NCI-H1092 (cell line): ENCODE measurements at places on chromosomes 7 and 10.

GRCh38 chr10:32047881-32048280 is 8.3 kb downstream of the KIF5B start:
- no peak for DNase-seq

GRCh38 chr10:58854811-58855210 is 321.6 kb upstream of the PHYHIPL start:
- DNase-seq: no peak

DNA sequence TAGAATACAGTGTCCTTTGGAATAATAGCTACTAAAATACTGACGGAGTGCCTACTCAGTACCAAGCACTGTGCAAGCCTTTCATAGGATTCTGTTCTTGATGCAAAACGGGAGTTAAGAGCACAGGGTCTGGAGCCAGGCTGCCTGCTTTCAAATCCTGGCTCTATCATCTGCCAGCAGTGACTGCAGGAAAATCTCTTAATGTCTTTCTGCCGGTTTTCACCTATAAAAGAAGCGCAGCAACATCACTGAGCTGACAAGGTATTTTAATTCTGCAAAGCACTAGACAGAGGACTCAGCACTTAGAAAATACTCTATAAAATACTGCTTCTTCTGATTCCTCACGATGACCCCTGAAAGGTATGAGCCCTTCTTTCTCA is 659 bp downstream of the FIGNL1 start:
- DNase-seq: no peak

DNA sequence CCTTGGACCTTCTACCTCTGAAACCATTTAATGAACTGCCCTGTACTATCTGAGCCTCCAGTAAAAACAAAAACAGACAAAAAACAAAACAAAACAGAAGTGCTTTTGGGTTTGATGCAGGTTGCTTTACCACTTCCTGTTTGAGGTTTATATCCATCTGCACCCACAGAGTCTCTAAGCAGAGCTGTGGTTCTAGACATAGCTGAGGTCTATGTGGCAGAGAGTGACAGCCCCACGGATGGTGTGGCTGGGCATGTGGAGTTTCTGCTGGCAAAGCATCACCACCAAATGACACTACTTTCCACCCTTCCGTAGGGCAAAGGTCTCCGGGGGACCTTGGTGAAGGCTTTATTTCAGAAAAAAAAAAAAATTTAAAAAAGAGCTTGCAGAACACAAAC is 754.2 kb downstream of the GRID1 start:
- DNase-seq: no peak

DNA sequence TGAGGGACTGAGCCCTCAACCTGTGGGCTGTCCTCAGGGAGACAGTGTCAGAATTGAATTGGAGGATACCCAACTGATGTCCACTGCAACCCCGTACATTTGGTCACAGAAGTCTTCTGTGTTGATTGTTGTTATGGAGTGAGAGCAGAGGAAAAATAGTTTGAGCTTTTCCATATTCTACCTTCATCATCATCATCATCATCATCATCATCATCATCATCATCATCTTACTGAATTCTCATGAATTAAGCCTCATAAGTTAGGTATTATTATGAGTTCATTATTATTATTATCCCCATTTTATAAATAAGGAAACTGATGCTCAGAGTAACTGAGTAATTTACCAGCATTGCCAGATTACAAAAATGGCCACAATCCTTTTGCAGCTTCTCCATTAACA is 8.4 kb downstream of the ALDH18A1 start:
- no peak for DNase-seq

GRCh38 chr7:81446212-81446611 is 323.6 kb downstream of the HGF start:
- no peak for DNase-seq

- no peak for DNase-seq
Measured at GRCh38 chr7:73332447-73332846, 4.5 kb downstream of the FKBP6 start.

GRCh38 chr7:241513-241912 is 48.5 kb upstream of the FOXL3 start:
- no peak for DNase-seq

DNA sequence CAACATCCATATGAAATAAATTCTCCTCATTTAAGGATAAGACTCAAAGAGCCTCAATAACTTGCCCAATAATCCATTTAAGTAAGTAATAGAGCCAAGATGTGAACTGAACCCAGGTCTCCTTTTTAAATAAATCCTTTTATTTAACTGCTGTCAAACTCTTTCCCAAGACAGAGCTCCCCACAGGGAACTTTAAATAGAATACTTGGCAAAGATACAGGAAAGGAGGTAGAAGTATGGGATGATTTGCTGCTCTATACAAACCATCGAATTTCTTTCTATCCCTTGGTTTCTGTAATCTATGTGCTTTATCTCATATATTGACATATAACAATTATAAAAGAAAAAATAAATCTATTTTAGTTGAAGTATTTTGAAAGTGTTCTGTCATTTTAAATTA is 295.9 kb downstream of the CSTF2T start:
- no peak for DNase-seq

DNA sequence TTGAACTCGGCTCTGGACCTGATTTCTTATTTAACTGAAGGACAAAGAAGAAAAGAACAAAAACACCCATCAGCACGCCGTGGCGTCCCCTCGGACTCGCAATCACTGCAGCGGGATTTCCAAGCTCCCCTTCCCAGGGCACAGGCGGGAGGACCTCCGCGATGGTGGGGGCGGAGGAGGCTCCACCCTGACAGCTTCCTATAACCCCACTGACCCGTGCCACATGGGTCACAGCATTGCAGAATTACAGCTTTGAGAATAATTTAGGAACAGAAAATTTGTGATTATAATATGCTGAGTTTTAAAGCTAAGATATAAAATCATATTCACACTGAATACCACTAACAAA is 129.7 kb upstream of the SEC61G start:
- no peak for DNase-seq

GRCh38 chr7:107993891-107994291 is 9.1 kb downstream of the LAMB1 start:
- DNase-seq: no peak

DNA sequence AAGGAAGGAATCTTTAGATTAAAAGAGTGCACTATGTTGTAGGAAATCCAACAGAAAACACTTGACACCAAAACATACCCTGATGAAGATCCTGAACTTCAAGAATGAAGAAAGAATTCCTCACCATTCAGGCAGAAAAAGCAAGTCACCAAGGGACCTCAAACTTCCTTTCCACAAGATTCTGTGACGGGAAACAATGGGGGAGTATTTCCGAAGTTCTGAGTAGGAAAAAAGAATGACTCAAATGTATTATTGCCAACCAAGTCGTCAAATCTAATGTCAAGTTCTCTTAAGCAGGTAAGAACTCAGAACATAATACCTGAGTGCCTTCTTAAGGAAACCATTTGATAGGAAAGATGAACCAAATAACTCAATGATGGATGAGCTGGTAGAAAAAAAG is 44.7 kb upstream of the MTURN start:
- DNase-seq: no peak

- no peak for DNase-seq
Measured at GRCh38 chr10:95377950-95378349, 87.1 kb upstream of the PDLIM1 start.

DNA sequence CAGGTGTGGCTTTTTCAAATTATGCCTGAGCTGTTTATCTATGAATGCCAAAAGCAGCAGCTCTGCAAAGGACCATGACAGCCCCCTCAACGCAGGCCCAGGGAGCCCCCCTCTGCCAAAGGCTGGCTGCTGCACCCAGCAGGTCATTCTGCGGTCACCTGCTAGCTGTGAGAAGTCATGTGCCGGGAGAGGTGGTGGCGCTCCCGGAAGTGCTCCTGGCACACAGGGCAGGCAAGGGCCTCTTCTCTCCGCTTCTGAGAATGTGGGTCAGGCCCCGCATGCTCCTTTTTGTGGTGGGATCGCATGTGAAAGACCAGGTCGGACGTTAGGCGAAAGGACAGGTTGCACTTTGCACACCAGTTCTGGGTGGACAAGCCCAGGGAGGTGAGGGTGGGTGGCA is 16.4 kb downstream of the ZNF488 start:
- DNase-seq: no peak

DNA sequence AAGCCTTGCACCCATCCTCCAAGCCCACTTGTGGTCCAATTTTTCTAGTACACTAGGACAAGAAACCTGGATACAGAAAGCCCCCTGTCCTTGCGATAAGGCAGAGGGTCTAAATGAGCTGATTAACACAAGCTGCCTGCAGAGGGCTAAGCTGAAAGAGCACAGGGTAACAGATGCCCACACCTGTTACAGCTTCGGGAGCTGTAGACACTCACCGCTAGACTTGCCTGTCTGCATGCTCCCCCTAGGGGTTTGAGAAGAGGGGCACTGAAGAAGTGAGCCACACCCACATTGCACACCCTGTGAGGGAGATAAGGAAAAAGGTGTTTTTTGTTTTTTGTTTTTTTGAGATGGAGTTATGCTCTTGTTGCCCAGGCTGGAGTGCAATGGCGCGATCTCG is 386.5 kb upstream of the AUTS2 start:
- peak; percentile 77 for DNase-seq

GRCh38 chr10:70820976-70821750 is 5.4 kb downstream of the SGPL1 start:
- no peak for DNase-seq

DNA sequence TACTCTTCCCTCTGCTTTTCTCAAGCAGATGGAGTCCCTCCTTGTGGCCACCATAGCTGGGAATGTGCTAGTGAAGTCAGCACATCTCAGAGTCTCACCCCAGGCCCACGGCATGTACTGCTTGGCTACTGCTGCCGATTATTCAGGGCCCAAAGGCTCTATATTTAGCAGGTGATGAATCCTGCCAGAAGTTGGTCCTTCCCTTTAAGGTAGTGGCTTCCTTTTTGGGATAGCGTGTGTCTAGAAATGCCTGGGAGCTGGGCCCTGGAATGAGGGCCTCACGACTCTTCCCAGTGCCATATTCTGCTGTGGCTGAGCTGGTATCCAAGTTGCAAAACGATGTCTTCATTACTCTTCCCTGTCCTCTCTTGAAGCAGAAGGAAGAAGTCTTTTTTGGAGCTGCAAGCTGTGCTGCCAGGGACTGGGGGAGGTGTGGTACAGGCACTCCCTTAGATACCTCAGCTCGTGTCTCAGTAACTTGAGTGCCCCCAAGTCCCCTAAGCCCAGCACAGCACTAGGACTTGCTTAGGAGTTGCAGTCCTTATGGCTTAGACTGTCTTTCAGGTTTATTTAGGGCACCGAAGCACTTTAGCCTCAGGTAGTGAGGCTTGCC is 100.1 kb downstream of the ADAM22 start:
- no peak for DNase-seq

DNA sequence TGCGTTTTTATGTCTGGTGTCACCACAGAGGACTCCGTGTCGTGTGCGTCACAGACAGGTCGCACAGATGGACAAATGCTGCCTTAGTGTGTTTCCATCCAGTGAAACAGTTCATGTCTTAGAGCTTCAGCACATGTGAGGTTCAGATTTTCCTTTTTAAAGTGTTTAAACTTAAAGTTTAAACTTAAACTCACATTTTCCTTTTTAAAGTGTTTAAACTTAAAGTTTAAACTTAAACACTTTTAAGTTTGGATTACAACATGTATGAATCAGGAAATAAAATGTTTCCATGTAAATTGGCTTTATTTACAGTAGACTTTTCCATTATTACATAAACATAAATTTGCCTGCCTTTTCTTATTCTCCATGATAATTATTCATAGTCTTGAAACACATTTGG is 67.3 kb downstream of the INSYN2A start:
- no peak for DNase-seq

DNA sequence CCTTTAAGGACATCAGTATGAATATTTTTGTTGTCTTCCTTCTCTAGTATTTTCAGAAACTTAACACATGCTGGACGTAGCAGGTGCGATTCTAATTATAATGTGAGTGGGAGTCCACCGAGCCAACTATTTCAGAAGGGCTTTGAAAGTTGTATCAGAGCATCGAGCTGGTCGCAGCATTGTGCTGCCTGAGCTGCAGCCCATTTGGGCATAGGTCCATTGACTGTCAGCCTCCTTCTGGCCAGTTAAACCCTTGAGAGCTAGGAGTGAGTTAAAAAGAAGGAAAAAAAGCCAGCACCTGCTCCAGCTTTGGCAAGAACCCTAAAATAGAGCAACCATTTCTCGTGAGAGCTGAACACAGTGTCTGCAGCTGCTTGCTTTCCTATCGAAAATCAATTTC is 47.8 kb downstream of the SLC35G1 start:
- peak; percentile 3 for DNase-seq

DNA sequence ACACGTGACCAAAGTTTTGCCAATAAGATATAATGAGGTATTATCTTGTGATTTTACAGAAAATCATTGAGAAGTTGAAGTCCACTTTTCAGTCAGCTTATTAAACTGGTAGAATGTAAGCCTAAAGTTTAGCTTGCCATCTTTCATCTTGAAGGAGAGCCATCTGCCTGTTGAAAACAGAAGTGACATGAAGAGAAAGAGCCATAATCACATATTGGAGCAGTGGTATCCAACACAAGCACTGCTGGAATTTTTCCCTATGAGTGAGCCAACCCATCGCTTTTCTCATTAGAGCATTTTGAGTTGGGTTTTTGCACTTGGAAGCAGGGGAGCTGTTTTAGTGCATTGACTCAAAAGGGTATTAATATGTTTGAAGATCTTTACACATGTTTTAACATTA is 117.6 kb upstream of the FERD3L start:
- DNase-seq: no peak

DNA sequence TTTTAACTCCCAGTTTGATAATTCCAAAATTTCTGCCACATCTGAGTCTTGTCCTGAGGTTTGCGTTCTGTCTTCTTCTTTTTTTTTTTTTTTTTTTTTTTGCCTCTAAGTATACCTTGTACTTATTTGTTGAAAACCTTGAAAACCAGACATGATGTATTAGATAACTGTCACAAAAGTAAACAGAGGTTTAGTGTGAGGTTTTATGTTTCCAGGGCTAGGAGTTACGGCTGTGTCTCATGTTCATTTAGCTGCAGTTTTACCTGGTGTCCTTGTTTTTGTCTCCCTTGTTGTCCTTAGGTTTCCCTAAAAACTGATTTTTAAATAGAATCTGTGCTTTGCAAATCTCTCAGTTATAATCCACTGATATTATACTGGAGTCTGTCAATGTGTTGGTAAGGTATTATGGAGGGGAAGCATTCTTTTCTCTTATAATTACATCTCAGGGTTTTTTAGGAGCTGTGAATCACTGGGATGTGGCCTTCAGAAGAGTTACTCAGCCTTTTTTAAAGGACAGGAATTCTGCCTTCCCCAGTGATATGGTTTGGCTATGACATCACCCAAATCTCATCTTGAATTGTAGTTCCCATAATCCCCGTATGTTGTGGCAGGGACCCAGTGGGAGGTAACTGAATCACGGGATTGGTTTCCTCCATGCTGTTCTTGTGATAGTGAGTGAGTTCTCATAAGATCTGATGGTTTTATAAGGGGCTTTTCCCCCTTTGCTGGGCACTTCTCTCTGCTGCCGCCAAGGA is 95.0 kb downstream of the CDCA7L start:
- no peak for DNase-seq

- DNase-seq: no peak
Measured at GRCh38 chr7:144548556-144548955, 145.1 kb upstream of the NOBOX start.

GRCh38 chr10:74021248-74022055 is 23.5 kb downstream of the VCL start:
- DNase-seq: no peak
